Right forelimb (tissue), 1 donor: ENCODE measurements at places on chromosomes 16 and 17.

DNA sequence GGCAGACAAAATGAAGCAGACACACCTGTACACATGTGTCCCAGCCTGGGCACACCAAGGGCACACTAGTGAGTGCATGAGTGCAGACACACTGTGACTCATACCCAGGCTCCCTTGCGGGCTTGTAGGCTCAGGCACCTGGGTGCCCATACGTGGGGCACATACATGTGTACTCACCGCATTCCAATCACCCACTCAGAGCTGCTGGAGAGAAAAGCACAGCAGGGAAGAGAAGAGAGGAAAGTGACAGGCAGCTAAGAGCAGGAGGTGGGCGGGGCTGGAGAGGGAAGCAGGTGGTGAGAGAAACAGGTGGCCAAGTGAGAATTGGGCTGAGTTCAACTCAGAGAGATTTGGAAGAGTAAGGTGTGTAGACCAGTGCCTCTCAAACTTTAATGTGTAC is 54.0 kb downstream of the TMEM132E start:
- no peak for DNase-seq

GRCh38 chr17:82909322-82909904 is 69.6 kb upstream of the ZNF750 start:
- DNase-seq: no peak

- no peak for DNase-seq
Measured at GRCh38 chr17:47857551-47858455, 6.8 kb upstream of the SP6 start.

- no peak for DNase-seq
Measured at GRCh38 chr17:5299383-5299782, 17.3 kb downstream of the RABEP1 start.

DNA sequence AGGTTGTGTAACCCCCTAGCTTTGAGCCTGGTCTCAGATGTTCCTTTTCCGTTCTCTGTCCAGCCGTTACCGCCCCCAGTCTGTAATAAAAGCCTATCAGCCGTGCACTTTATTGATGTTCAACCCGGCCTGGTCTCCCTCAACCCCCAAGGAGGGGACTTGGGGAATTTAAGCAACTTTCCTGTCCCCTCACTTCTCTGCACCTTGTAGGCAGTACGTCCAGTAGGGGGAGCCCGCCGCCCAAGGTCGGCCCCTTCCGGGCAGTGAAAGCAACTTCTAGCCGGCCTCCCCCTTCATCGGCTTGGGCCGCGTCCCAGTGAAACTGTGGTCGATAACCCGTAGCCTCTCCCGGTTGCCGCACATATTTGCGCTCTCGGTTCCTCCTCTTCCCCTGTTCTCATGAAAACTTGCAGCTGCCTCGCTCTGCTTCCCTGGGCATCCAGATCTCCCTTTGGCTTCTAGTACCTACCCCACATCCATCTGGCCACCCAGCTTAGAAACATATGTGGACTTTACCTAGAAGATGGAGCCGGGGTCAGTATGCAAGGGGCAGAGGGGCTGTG is 7.9 kb downstream of the PNPO start:
- peak; percentile 95 for DNase-seq

DNA sequence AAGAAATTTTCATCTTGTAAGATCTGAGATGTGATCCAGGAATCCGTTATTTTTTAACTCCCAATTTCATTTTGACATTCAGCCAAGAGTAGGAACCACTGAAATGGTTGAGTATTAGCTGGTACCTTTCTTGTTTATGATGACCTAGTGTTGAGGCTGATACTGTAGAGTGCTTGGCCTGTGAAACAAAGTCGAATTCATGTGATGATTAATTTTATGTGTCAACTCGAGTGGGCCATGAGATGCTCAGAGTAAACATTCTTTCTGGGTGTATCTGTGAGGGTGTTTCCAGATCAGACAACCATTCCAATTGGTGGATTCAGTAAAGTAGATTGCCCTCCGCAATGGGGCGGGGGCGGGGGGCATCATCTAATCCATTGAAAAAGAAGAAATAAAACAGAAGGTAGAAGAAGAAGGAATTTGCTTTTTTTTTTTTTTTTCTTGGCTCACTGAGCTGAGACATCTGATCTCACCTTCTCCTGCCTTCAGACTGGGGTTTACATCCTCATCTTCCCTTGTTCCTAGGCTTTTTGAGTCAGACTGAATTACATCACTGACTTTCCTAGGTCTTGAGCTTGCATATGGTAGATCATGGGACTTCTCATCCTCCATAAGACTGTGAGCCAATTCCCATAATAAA is 264.6 kb upstream of the KCNJ16 start:
- DNase-seq: no peak

GRCh38 chr16:88005181-88005581 is 53.9 kb downstream of the BANP start:
- no peak for DNase-seq

- no peak for DNase-seq
Measured at GRCh38 chr17:31786796-31787481, 72.1 kb downstream of the COPRS start.

DNA sequence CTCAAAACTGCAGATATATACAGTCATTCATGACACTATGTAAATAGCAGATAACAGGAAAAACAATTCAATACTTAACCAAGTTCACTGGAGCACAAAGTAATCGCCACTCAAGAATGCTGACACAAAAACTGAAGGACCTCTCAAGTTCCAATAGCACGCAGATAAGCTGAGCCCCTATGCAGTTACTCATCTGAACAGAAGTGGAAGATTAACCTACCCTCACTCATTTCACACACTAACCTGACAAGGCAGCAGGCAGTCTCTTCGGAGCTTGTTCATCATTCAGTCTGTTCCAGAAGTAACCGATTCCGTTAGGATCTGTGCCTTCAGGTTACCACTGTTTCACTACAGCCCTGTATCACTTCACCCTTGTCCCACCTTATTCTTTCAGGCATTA is 6.0 kb downstream of the HELZ start:
- DNase-seq: no peak

DNA sequence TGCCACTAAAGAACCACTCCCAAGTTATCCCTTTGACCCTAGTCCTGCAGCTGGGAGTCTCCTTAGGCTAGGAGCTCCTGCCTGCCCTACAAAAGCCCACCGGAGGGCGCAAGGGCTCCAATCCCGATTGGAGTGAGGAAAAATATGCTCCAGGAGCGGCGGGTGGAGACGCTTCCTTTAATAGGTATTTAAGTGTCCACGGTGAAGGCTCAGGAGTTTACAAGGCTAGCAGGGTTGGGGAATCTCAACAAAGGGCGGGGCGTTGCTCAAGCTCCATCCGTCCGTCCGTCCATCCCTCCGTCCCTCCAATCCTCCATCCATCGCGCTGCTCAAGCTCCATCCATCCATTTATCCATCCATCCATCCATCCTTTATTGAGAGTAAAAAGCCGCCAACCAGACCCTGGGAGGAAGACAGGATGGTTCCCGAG is 556 bp upstream of the SPNS1 start:
- DNase-seq: peak; percentile 64

DNA sequence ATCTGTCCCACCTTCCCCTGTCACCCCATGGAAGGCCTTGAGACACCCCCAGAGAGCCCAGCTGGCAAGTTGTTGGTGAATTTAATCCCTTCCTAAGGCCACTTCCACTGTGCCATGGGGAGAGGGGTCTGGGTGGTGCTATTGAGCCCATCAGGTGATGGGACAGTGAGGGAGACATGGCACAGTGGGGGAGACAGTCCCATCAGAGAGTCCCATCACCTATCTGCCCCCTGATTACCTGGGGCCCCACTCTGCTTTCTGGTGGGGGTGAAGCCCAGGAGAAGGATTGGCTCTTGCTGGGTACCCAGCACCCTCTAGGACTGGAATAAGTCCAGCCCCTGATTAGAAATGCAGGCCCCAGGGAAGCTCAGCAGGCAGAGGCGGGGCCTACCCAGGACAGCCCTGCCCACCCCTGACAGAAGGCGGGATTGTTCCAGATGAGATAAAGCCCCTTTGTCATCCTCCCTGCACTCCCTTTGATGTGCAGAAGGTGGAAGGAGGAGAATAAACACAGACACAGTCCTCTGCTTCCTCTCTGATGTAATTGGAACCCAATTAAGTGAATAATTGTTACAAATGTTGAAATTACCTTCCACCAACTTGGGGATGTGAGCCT is 18.9 kb downstream of the TMEM132E start:
- DNase-seq: no peak

DNA sequence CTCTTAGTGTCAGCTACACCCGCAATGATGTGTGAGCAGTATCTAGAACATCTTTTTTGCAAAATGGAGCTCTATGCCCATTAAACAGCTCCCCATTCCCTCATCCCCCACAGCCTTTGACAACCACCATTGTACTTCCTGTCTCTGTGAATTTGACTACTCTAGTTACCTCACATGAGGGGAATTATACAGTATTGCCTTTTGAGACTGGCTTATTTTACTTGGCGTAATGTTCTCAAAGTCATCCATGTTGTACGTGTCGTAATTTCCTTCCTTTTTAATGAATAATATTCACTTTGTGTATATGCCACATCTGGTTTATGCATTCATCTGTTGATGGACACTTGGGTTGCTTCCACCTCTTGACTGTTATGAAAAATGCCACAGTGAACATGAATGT is 23.2 kb upstream of the CCL22 start:
- no peak for DNase-seq

DNA sequence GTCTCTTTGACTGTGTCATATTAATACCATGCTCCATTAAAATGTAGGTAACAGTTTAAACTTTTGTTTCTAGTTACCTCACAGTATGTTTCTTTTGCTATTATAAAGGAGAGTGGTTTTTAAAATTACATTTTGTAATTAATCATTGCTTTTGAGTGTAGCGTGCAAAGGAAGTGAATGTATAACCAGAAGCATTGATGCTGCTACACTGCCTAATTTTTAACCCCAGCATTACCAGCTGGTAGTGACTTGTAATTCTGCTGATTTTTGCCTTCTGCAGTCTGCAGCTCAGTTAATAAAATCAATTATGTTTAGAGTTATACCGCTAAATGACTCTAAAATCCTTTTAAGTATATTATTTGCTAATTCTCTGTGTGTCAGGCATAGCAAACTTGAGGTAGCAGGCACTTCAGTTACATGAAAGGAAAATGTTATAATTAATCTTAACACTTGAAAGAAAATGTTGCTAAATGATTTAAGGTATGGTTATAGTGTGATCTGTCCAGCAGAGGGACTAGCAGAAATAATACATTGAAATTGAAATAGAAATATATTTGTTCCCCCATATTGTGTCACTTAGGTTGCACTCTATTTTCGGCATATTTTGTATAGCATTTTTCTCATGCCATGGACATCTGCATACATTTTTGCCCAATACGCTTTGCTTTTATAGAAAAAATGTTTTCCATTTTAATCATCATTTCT is 388.5 kb downstream of the CNTNAP4 start:
- DNase-seq: no peak

DNA sequence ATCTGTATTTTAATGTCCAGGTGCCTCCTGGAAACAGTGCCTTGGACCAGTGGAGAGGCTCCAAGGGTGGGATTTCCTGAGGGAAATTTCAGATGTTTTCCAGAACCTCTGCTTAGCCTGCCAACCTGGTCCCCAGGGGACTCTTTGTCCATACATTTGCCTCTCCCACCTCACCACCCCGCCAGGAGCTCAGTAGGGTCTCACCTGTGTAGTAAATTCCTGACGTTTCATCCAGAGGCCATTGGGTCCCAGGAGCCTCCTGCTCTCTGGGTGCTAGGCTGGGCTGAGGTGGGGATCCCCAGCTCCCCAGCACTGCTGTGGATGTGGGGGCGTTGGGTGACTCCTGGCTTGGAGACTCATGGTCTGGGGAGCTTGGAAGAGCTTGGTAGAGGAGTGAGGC is 2.7 kb downstream of the NLRP1 start:
- no peak for DNase-seq

DNA sequence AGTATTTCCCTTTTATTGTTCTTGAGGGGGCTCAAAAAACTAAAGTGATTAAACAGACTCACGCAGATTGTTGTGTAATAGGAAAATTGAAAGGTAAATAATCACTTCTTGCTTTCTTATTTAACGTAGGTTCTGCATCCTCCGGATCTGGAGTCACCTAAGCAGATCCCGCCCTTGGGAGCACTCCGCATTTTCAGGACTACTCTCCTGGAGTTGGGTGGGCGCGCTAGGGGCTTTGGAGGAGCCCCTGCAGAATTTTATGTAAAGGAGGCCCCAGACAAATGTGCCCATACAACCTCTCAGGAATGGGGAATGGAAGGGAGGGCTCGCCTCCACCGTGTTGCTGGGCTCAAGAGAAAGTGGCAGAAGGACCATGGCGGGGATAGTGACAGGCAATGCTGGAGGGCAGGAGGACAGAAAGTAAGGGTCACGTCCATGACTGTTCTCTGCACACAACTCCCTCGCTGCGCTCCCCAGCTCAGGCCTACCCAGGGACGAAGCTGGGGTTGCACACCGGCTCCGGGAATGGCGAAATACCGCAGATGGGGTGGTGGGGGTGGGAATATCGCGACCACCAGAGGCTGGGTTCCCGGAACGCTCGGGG is 8.3 kb downstream of the MT2A start:
- DNase-seq: no peak

- no peak for DNase-seq
Measured at GRCh38 chr16:3810818-3811217, 69.7 kb downstream of the CREBBP start.

DNA sequence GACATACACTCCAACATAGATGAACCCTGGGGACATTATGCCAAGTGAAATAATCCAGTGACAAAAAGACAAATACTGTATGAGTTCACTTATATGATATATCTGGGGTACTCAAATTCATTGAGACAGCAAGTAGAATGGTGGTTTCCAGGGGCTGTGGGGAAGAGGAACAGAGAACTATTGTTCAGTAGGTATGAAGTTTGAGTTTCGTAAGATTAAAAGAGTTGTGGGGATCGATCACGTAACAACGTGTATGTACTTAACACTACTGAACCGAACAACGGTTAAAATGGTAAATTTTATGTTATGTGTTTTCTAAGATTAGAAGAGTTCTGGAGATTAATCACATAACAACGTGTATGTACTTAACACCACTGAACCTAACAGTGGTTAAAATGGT is 100.8 kb downstream of the HS3ST3A1 start:
- no peak for DNase-seq

GRCh38 chr17:37064206-37064605 is 115.5 kb downstream of the AATF start:
- DNase-seq: no peak

DNA sequence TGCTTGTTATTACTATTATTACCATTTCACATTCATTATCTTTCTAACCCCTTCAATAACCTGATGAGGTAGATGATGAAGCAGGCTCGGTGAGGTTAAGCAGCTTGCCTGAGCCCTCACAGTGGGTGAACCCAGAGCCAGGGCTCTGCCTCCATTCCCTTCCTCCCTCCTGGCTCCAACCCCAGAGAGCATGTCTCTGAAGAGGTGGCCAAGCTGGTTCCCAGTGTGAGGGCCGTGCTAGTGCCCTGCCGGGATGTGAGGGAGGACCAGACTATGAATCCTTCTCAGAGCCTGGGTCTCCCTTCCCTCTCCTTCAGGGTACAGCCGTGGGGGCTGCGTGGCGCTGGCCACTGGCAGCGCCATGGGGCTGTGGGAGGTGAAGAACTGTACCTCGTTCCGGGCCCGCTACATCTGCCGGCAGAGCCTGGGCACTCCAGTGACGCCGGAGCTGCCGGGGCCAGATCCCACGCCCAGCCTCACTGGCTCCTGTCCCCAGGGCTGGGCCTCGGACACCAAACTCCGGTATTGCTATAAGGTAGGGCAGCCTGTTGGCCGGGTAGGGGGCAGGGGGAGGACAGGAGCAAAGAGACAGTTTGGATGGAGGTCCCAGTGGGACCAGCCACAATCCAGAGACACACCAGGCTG is 49.6 kb downstream of the MRC2 start:
- DNase-seq: no peak
